ENCODE measurements at places on chromosomes 11 and 22.

DNA sequence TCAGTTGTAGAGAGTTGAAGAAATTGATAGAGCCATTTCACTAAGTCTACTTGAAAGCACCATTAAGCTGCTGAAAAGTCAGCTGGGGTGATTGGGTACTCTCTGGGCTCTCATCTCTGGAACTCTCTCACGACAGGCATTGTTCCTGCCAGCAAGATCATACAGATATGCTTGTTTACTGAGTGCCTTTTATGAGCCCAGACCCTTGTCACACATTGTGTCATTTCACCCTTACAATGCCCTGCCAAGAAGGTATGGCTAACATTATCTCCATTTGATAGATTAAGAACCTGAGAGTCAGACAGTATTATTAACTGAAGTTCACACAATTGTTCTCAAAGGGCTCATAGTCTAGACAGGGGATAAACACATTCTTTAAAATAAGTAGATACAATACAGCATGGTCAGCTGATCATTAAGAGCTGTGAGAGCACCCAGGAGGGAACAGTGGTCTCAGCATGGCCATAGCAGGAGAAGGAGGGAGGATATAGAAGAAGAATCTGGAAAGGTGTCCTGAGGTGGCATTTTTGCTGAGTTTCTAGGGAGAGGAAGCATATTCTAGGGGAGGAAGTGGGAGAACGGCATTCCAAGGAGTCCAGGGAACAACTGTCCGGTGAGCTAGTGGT is 580.5 kb downstream of the INSC start:
- DNase-seq: no peak

DNA sequence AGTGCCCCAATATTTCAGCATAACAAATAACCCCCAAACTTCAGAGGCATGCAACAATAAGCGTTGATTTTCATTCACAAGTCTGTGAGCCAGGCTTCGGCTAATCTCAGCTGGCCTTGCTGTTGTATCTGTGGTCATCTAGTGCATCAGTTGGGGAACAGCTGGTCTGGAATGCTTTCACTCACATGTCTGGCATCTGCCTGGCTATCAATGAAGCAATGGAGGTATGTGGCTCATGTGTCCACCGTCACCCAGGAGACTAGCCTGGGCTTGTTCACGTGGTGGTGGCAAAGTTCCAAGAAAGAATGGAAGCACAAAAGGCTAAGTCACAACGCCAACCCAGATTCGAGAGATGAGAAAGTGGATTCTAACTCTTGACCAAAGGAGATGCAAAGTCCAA is 304.8 kb upstream of the ISX start:
- no peak for DNase-seq

DNA sequence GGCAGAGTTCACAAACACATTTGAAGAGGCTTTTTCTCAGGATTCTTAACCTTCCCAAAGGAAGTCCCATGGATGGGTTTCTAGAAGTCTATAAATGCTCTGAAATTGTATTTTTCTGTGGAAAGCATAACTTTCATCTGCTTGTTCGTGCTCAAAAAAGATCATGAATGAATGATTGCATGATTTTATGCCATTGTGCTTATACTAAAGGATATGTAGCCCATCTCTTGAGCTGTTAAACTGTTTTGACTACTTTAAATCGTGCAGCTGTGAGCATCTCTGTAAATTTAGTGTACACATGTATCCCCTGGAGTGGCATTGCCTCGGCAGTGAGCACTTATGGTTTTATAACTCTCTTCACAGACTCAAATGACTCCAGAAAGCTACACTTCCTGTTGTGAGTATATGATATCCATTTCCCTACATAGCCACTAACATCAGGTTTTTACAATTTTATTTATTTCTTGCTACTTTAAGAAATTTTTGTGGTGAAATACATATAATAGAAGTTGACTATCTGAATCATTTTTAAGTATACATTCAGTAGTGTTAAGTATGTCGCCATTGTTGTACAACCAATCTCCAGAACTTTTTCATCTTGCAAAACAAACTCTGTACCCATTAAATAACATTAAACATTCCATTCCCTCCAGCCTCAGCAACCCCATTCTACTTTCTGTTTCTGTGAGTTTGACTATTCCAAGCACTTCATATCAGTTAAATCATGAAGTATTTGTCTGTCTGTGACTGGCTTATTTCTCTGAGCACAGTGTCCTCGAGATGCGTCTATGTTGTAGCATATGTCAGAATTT is 8.0 kb downstream of the NEAT1 start:
- no peak for DNase-seq

- DNase-seq: no peak
These were observed 751 bp downstream of the FIBIN start for GRCh38 chr11:26994631-26995095.

- no peak for DNase-seq
These were observed 83.7 kb downstream of the CDKN1C start for GRCh38 chr11:2801711-2802388.

- no peak for DNase-seq
These were observed 67.0 kb downstream of the IGLL5 start for GRCh38 chr22:22954656-22955055.

- DNase-seq: no peak
These were observed 31.6 kb upstream of the A4GALT start for GRCh38 chr22:42752230-42752746.
